ENCODE measurements at places on chromosomes 7 and 10. TPM values are rescaled to one million over a fixed set of nuclear protein-coding genes. Genes with fewer than 3 reads are reported as not detected.

GRCh38 chr7:15430191-15430590, 131.6 kb downstream of the AGMO start:
- no peak for DNase-seq

DNA sequence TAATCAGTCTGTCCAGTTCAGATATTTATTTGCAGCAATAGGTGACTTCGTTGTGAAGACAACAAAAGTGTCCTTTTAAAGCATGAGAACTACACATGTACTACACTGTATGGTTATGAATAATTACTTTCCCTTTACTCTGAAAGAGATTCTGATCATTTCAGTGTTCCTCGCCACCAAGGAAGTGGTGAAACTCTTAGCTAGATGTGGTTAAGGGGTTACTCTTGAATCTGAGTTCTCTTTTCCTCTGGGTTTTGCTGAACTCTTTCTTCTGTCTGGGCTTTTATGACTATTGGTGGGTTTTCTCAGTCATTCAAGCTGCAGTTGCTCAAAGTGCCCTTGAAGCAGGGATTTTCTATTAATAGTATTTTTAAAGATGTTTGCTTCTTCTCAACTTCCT, 127.9 kb upstream of the SEM1 start:
- no peak for DNase-seq

DNA sequence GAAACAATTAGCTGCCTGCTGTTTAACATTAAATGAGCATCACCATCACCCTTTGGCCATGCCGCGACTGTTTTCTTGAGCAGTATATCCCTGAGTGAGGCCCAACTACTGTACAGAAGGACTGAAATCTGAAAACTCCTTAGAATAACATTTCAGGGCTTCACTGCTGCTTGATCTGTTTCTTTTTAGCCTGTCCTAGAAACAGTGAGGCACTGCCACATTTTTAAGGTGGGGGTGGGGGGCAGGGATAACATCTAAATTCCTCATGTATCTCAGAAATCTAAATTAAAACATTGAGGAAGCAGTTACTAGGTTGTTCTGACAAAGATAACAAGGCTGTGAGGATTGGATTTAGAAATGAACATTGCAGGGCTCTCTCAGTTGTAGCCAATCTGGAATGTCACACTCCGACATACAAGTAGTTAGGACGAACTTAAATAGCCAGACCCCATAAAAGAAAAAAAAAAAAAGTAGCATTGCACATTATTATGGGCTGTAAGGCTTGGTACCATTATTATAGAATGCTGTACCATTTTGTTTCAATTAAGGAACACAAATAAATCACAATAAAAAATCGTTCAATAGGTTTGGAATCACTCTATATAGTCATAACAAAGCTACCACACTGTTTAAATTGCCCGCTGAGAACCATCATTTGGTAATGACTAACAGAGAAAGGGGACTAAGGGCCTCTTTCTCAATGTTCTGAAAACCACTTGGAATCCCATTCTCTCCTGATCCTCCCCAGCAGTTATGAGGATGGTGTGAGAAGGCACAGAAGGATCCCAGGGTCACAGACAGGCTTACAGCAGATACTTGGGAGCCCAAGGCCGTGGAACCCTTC, 256.1 kb downstream of the INHBA start:
- no peak for DNase-seq

TNS3 gene
- total RNA-seq, result 53.7 TPM

UBN2 gene
- 4.5 TPM for total RNA-seq

GRCh38 chr7:44590910-44591309, 8.9 kb upstream of the TMED4 start:
- no peak for DNase-seq

ARMC3 gene
- not detected for total RNA-seq

DNA sequence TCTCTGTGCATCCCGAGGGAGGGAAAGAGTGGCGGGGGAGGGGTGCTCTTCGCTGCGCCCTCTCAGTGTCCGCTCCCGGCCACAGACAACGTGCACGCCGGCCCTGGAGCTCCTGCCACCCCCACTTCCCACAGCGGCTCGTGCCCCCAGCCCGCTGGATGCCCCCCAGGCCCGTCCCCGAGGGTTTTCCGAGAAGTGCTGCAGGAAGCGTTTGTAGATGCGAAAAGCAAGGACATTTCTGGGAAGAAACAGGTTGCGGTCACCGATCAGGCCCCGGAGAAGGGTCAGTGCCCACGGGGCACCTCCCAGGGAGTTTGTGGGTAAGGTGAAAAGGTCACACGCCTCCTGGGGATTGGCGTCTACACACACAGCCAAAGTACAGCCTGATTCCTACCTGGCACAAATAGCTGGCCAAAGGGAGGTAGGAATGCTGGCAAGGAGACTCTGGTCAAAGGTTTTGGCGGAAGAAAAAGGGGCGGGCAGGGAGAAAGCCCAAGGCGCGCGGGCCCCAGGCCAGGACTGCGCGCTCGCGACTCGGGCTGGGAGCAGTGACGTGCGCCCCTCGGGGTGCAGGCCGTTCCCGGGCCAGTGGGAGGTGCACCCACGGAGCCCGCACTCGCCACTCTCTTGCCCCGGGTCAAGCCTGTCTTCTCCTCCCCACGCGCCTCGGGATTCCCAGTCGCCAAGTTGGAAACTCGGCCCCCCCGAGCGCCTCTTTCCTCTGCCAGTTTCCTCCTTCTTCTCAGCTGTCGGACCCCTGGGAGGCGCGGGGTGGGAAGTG, 1.5 kb upstream of the NRP1 start:
- DNase-seq, result peak; percentile 72

DNA sequence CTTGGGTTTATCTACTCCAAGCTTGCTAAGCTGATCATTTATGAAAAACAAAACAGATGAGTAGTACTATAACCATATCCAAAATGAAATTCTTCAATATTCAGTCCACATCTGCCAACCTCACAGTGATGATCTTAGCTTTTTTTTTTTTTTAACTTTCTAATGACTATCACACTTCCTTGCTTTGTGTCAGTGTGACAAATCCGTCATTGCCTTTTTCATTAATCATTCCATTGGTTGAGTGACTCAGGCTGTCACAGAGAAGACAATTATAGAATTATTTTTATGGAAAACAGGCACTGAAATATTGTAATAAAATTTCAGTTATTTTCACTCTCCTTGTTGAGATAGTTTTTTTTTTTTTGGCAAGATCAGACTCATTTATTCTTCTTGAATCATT, 70.7 kb downstream of the CPVL start:
- DNase-seq, result no peak

TMEM270 gene
- not detected for total RNA-seq

GRCh38 chr10:19931894-19932590, 115.8 kb downstream of the PLXDC2 start:
- DNase-seq, result no peak

ASB10 gene
- total RNA-seq, result not detected

- no peak for DNase-seq
Measured at GRCh38 chr7:26321435-26321834, 29.8 kb downstream of the SNX10 start.

GRCh38 chr10:30538086-30538485, 91.5 kb downstream of the LYZL2 start:
- no peak for DNase-seq

LRGUK gene
- 0.21 TPM for total RNA-seq

DNA sequence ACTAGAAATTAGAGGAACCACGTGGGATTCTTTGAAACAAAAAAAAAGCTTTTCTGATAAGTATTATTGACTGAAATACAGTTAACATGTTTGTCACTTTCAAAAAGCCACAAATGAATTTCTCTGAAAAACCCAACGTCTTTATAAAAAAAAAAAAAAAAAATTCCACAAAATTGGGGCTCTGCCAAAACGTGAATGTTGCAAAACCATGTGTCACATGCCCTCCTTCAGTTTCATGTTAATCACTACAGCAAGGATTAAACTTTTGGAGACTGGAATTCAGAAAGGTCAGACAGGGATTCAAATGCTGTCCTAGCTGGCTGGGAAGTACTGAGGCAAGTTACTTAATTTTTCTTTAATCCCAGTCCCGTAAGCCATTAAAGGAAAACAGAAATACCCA, 278.0 kb upstream of the KLF14 start:
- no peak for DNase-seq

FOXP2 gene
- 5.2 TPM for total RNA-seq

SPDYE8 gene
- not detected for total RNA-seq

DNA sequence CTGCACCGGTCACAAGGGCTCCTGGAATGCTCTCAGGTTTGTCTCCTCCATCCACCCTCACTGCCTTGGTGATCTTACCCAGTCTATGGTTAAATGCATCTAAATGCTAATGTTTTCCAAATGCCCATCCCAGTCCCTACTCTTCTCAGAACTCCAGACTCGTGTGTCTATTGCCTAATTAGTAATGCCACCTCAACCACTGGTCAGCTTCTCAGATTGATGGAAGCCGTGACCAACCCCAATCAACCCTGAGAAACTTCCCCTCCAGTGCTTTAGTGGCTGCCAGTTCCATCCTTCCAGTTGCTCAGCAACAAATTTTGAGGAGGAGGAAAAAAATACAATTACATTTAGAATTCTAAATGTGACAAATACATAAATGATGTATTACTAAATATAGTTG, 18.6 kb downstream of the NUDCD3 start:
- no peak for DNase-seq

GRCh38 chr10:126972635-126973414, 67.6 kb downstream of the DOCK1 start:
- no peak for DNase-seq

DNA sequence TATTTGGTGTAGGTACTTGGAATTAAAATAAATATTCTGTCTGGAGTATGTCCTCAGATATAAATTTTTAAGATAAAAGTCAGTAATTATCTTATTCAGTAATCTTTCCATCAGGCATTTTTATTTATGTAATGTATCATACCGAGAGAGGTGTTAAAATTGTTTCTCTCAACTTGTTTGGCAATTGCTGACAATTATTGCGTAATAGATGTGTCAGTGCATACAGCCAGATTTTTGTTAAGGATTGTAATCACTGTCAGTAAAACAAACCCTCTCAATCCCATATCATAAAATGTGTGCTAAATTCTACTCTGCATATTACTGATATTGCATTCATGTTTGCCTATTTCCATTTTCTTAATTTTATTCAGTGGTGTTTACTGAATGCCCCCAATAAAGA, 69.2 kb downstream of the CNTNAP2 start:
- no peak for DNase-seq

C10orf67 gene
- not detected for total RNA-seq

DNA sequence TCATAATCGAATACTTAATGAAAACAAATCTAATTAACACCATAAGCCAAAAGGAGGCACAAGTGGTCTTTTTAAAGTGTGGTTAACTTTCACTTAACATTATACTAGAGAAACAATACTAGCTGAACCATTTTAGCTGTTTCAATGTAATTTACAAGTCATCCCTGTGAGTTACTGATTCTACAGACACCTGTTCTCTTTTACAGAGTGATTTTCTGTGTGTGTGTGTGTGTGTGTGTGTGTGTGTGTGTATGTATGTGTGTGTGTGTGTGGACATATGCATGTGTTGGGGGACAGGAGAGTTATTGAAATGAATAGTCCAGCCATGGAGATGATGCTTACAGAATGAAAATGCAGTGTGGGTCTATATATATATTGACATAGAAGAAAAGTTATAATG, 200.2 kb downstream of the DNAJC1 start:
- no peak for DNase-seq

DYDC2 gene
- total RNA-seq, result not detected

DNA sequence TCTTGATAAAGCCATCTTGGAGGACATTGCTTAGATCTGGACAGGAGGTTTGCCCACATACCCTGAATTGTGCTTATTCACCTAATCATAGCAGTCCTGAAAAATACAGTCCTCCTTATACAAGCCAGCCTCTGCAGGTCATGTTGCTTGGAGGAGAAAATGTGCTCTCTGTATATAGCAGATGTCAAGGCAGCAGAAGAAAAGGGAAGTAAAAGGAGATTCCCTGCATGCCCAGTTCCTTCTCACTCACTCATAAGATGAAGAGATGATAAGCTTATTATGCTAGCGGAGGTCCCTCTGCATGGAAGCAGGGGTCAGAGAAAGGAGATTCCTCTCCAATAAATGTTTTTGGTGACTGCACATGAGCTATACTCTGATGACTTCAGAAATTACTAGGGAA, 458.8 kb upstream of the ZMIZ1 start:
- DNase-seq, result no peak

GRCh38 chr7:108147031-108147563, 16.9 kb upstream of the LAMB4 start:
- DNase-seq, result no peak

VSTM4 gene
- total RNA-seq, result 4.1 TPM

MMRN2 gene
- 10.6 TPM for total RNA-seq

BTBD16 gene
- total RNA-seq, result 3.0 TPM

DNA sequence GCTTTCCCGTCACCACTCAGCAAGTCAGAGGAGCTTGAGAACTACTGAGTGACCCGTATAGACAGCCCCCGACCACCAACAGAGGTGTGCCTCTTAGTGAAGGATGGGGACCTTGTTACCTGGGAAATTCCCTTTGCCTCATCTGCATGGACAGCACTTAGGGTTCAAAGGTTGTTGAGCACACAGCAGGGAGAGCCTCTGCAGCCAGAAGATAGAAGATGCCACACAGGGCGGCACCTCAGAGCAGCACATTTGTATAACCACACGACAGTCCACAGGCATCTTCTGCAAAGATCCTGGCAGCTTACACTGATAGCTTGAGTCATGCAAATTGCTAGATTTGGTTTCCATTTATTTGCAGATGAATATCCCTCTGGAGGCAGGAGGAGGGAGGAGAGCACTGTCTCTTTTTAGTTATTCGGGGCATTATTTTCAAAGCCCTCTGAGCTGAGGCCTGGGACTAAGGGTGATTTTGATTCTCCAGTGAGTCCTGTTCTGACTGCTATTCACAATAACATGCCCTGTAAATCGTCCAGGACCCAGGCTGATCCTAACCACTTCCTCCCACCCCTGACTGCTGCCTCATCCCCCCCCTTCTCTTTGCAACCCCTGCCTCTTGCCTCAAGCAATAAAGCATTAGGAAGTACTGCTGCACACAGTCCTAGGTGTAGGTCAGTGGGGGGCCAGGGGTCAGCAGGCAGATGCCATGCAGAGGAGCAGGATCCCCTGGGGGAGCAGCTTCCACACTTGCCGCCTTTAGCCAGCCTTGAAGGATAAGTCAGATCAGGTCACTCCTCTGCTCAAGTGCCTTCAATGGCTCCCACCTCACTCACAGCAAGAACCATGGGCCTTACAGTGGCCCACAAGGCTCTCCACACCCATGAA, 24.6 kb upstream of the INMT start:
- DNase-seq, result no peak

All from right lobe of liver (tissue), 6 donors.